ENCODE measurements at places on chromosomes 5 and 9. TPM values are rescaled to one million over a fixed set of nuclear protein-coding genes. Genes with fewer than 3 reads are reported as not detected.
A peak's percentile ranks its signal among the peaks of the same experiment; 100 is the strongest.

DNA sequence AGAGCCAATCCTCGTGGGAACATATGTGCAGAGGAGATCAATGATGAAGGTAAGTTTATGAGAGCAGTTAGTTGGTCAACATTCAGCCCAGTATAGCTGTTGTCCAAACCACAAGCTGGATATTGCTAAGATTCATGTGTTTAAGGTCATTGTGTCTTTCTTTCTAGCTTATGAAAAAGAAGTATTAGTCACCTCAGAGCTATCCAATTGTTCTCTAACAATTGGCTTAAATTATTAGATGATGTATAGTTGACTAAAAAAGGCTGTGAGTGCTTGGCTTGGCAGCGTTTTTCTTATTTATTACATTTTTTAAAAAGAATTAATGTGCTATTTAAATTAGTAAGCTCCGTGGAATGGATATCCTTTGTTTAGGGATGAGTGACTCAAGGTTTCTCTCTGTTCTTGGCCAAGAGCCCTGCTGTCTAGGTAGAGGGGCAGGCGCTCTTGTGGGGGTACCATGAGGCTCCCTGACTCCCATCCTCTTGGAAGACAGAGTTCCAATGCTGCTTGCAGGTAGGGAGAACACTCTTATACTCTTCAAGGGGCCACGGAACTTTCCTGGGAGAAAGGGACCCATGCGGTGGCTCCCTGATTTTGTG is 487.4 kb downstream of the IRX1 start:
- DNase-seq: peak; percentile 65

DNA sequence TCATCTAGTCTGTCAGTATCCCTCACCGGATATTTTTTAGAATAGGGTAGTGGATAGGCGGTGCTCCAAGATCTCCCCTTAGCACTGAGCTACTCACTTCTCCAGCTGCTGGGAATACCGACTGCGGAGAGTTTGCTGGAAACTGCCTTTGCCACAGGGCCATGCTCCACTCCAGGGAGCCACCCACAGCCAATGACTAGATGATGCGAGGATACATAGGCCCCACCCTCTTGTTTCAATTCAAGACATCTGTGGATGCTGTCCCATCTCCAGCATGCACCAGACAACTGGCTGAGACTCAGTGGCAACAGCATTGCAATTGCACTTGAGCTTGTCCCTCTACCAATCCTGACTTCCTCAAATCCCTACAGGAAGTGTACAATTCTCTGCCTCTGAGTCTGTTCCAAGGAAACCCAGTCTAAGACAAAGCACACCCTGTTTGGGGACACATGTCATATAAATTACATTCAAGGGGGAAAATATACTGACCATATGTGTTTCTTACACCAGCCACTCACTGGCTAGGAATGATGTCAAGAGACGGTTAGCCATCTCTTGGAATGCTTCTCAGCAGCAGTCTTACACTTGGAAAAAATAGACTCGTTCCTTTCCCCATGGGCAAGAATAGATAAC is 312.6 kb upstream of the KIF2A start:
- no peak for DNase-seq

DNA sequence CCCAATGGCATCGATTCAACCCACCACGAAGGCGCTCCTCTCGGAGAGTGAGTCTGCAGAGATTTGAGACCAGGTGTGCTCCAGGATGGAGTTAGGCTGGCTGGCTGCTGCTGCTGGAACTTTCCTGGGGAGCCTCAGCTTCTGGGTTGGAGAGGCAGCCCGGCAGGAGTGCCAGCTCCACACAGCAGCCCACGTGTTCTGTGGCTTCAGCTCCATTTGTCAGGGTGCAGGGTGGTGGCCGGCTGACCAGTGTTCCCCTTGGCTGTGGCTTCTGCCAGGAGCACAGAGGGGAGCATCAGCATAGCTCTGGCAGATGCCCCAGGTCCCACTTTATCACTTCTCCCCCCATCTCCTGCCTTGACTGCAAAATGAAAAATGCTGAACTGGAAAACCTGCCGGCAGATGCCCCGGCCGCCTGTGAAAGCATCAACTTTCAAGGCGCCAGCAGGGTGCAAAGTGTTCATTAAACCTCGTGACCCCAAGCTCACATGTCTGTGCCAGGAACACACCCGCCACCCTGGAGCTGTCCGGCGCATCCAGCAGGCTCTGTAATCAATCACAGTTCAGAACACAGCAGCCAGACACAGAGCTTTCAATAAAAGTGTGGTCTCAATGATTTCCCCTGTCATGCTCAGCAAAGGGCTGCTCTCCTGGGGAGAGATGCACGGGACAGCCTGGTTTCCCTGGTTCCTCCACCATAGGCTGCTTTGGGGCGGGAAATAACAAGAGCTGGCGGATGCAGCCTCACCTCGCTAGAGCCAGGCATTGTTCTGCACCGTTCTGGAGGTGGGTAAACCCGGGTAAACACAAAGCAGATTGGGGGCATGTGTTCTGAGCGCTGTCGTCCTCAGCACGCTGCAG is 53.2 kb downstream of the TRIP13 start:
- DNase-seq: no peak

DNA sequence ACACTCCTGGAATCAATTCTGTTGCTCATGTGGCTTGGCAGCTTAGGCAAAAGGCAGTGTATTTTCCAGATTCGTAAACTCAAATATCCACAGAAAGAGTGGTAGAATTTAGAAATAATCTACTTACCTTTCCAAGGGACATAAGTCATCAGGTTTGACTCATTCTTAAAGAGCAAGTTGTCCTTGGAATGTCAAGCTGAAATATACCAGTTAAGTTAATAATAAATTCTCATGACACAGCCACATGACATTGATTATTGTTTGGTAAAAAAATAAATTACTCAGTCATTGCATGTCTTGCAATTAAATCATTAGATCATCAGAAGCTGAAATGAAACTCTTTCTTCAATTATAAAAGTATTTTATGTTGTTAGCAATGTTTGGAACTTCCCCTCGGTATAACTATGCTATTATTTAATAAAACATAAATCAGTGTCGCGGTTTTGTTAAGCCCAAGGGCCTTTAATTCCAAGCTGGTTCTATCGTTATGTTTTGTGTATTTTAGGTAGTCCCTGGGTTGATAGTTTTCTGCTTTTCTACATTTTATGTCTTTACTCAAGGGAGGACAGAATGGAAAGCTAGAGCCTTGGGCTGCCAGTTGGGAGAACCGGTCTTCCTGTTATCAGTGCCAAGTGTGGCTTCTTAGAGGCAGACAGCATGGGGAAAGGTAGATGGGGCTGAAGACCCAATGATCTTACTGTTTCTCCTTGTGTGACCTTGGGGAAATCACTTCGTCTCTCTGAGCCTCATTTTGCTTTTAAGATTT is 79.3 kb upstream of the PRLR start:
- DNase-seq: no peak

DNA sequence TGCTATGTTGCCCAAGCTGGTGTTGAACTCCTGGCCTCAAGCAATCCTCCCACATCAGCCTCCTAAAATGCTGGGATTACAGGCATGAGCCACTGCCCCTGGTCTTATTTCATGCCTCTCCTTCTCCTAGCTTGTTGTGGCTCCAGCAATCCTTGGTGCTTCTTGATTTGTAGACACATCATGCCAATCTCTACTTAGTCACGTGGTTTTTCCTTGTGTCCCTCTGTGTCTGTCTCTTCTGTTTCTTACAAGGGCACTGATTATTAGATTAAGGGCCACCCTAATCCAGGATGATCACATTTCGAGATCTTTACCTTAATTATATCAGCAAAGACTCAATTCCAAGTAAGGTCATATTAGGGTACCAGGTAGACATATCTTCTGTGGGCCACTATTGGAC is 9.2 kb upstream of the IL31RA start:
- no peak for DNase-seq

DNA sequence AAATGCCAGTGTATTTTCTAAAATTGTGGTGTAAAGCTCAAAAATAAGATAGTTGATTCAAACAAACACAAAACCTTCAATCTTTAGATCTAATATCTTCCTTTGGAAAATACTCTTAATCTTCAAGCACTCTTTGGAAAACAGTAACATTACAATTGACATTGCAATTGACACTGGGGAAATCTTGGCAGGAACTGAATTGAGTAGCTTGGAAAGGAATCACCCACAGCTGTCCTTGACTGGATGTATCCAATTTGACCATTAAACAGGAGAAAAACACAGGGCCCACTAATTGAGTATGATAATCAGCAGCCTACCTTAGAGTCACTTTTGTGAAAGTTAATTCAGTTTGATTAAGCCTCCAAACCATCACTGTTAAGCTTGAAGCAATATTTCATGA is 776.7 kb downstream of the DTWD2 start:
- DNase-seq: no peak

DNA sequence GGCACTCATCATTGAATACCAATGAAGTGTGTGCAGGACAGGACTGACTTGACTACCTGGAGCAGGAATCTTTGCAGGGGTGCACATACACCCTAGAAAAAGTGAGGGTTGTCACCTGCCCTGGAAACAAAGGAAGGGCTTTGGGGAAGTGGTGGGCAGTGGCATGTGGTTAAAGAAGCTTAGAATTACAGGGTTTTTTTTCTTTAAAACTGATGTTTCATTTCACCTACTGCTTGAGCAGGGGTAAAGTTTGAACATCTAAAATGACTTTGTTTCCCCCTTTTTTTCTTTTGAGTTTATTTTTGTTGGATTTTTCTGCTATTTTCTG is 2.0 kb upstream of the KDM3B start:
- DNase-seq: no peak

Gene MAML1
- total RNA-seq: 4.7 TPM

Gene C5orf58
- total RNA-seq: not detected

All from fibroblast of the aortic adventitia (primary cell).